ENCODE measurements at places on chromosomes 6 and 20.

GRCh38 chr6:27066802-27067201 lies 180.7 kb upstream of the PRSS16 start:
- no peak for DNase-seq

DNA sequence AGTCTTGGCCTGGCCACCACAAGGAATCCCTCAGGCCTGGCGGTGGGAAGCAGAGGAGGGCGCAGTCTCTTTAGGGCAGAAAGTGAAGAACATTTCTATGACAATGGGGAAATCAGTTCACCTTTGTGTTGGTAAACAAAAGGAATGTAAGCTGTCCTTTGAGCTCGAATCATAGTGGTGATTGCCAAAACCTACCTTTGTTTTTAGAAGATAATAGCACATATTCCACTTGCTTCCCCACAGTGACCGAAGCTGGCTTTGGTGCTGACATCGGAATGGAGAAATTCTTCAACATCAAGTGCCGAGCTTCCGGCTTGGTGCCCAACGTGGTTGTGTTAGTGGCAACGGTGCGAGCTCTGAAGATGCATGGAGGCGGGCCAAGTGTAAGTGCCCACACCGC lies 144.1 kb downstream of the MTHFD1L start:
- no peak for DNase-seq

GRCh38 chr6:2434912-2435311 lies 189.5 kb upstream of the GMDS start:
- DNase-seq = no peak

DNA sequence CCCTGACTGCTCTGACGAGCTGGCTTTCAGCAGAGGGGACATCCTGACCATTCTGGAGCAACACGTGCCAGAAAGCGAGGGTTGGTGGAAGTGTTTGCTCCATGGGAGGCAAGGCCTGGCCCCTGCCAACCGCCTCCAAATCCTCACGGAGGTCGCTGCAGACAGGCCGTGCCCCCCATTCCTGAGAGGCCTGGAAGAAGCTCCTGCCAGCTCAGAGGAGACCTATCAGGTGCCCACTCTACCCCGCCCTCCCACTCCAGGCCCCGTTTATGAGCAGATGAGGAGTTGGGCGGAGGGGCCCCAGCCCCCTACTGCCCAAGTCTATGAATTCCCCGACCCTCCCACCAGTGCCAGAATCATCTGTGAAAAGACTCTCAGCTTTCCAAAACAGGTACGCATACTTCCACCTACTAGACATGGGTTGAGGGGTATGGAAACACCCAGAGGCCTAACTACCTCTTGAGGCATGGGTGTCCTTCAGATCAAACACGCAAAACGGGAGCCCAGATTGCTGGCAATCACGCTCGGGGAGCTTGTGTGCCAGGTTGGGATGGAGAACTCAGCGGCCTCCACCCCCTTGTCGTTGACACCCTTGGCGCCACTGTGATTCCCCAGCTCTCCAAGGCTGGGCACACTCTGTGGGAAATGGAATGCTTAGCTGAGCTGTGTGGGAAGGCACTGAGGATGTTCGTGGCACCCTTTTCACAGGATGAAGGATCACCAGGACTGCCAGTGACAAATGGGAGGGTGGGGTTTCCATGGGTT lies 25.3 kb downstream of the CASS4 start:
- DNase-seq = no peak

GRCh38 chr6:148746363-148747144 lies at the start of gene UST:
UST (plus strand) TSS chr6:148747030; CDS start chr6:148747431, 401 bp downstream.
- no peak for DNase-seq

- DNase-seq = no peak
These were observed 78.6 kb downstream of the FAXC start for GRCh38 chr6:99270826-99271225.

DNA sequence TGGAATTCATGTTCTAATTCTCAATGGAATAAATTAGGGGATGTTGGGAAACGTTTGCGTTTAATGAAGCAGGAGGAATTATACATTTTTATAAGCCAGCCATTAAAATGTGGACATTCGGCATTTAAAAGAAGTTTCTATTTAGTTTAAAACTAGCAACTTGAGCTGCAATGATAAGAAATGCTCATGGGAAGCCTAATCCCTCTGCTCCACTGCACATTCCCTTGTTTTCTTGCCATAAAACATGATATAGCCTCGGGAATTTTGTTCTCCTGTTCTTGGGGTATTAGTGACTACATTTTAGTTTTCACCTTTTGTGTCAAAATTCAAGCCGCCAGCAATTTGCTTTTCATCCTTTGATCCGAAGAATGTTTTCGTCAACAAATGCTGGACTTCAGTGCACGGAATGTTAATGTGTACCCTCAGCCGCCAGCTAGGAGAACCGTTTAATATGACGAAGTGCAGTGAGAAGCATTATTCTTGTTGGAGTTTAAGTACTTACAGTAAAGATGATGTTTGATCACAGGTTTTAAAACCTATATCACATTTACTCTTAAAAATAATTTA lies 137.9 kb downstream of the HIVEP1 start:
- no peak for DNase-seq

- DNase-seq = no peak
These were observed 1.2 kb downstream of the OGFRL1 start for GRCh38 chr6:71289802-71290175.

DNA sequence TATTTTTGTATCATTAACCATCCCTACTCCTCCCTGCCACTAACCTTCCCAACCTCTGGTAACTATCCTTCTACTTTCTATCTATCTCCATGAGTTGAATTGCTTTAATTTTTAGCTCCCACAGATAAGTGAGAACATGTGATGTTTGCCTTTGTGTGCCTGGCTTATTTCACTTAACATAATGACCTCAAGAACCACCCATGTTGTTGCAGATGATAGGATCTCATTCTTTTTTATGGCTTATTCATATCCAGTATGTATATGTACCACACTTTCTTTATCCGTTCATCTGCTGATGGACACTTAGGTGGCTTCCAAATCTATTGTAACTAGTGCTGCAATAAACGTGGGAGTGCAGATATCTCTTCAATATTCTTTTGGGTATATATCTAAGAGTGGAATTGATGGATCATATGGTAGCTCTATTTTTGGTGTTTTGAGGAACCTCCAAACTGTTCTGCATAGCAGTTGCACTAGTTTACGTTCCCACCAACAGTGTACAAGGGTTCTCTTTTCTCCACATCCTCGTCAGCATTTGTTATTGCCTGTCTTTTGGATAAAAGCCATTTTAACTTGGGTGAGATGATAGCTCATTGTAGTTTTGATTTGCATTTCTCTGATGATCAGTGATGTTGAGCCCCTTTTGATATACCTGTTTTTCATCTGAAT lies 201.4 kb downstream of the ARHGAP18 start:
- no peak for DNase-seq

DNA sequence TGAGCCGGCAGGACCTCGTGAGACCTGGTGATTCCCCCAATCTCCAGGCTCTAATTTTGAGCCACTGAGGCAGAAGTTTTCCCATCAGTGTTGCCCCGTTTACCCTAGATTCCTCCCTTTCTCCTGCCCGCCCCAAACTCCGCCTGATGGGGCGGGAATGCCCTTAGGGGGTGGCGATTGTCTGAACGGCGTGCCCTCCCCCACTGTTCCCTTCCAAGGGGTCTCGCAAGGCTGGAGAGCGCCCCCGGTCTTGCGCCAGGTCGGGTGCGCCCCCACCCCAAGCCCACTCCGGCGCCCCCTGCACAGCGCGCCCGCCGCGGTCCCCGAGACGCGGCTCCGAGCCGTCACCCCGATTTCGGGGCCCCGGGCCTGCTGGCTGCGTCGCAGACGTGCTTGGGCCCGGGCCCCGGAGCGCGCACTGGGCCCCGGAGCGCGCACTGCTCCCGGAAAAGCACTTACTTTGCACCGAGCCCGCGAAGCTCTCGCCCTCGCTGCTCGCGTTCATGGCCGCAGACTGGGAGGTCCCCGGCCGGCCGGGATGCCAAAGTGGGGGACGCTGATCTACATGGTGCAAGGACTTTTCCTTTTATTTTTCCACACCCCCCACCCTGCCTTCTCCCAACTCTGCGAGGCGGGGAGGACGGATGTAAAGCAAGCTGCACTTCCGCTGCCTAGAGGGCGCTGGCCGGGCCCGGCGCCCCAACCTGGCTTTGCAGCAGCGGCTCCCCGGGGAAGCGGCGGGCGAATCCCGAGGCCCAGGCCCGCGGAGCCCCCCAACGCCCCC lies at the start of gene ZFP64:
Gene ZFP64, minus strand, starts transcription at position 648 of the 784 bp plus-strand sequence. Its CDS starts 143 bp downstream, at position 505.
- no peak for DNase-seq

GRCh38 chr20:37194621-37195417 lies 15.5 kb upstream of the MROH8 start:
- no peak for DNase-seq

DNA sequence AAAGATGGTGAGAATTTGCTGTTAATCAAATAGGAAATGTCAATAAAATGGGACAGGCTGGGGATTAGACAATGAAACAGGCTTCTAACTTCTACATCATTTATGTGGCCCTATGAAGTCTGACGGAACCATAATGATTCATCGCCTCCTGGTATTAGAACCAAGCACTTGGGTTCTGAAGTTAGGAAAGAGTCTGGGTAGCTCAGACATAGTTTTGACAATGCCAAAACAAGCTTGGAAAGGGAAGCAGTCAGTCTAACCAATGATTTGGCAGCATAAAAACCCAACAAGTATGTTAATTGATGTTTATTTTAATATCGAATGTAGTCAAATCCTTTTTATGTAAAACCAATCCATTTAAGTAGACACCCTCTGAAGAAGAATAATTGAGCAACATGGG lies 160.8 kb upstream of the RSPO3 start:
- DNase-seq = no peak

DNA sequence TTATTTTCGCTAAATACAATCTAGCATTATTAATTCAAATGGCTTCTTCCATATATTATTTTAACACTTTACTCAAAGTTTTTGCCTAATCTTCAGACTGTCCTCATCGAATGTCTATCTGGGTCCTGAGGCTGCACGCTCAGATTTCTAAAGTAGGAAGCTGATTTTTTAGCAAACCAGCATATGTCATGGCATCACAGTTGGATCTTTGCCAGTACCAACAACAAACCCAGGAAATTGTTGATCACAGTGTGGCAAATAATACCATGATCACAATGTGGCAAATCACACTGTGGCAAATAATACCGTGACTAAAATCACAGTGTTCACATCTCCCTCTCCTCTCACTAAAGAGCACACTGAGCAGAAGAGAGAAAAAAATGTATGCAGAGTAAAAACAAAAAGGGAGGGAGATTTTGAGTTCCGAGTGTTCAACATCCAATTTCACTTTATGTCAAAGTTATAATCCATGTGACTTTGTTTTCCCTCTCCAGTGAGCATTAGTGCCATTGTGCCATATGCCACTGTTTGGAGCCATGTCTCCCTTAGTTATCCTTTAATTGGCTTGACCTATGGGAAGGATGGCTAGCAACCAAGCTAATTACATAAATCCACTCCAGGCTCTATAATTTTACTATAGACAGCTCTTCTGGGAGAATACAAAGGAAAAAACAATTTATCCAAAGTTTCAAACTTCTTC lies 1059.6 kb downstream of the HACE1 start:
- no peak for DNase-seq

DNA sequence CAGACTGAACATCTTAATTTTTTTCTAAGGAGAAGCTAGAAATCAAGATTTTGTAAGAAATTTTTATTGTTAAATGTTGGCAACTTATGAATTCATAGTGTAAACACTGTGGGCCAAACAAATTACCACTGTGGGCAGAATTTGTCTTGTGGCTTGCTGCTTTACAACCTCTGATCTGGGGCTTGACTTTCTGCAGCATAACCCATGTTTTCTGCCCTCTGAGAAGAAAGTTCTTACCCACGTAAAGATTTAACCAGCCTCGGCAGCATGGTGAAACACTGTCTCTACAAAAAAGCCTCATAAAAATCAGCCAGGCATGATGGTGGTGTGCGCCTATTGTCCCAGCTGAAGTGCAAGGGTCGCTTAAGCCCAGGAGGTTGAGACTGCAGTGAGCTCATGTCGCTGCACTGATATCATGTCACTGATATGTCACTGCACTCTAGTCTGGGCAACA lies 12.9 kb downstream of the ITCH start:
- DNase-seq = no peak

DNA sequence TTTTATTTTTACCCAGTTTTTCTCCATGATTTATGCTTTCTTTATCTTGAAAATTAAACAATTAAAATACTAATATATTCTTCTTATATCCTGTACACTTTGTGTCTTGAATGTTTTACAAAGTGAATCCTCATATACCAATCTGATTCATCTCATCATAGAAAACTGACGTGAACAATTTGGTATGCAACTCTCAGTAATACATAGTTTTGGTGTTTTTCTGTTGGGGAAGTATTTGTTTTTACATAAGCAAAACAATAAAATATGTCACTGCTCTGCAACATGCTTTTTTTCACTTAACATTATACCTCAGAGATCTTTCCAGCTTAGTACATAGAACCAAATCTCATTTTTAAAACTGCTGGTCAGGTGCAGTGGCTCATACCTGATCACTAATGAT lies 14.7 kb downstream of the DNAAF9 start:
- DNase-seq = no peak

Measured in NCI-H1417 treated with DMSO at 0.1 percent for 48 hours (cell line).